ENCODE measurements at places on chromosomes 1 and 21.

DNA sequence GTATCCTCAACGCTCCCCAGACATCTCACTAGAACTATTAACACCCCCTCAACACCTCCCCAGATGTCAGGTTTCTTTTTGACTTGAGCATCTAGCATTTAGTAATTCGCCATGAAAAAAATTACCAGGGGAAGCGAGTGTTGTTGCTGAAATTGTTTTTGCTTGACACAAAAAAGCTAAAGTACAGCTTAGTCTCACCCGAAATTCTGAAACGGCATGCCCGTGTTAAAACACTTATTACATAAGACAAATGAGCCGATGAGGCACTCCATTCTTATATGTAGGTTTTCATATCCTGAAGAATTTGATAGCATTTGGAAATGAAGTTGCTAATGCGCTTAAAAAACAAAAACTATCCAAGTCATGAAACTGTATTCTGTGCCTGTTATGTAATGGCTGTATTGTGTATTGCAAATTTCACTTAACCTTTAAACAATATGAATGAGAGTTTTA lies 1.3 kb upstream of the NRIP1 start:
- DNase-seq = no peak

- DNase-seq = no peak
Measured at GRCh38 chr1:37995751-37996345, 6.0 kb upstream of the SF3A3 start.

GRCh38 chr21:45899317-45900033 lies 82.1 kb upstream of the COL6A1 start:
- DNase-seq = no peak

GRCh38 chr1:202711949-202712635 lies 1.8 kb upstream of the SYT2 start:
- no peak for DNase-seq

- DNase-seq = no peak
Measured at GRCh38 chr1:202130816-202131522, 8.3 kb downstream of the GPR37L1 start.

GRCh38 chr1:168135921-168136708 lies 615 bp downstream of the GPR161 start:
- DNase-seq = no peak

GRCh38 chr1:5994713-5995621 lies 2.7 kb upstream of the NPHP4 start:
- DNase-seq = peak; percentile 44

DNA sequence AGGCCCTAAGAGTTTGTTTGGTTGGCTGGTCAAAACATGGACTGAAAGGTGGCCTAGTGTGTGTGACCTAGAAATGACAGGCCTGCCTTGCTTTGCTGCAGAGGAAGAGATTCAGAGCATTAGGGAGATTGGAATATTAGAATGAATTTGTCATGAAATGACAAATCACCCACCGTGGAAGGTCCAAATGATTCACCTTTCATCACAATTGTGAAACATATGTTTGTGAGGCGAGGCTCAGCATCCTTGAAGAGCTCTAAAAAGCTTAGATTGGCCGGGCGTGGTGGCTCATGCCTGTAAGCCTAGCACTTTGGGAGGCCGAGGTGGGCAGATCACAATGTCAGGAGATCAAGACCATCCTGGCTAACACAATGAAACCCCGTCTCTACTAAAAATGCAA lies 5.5 kb downstream of the LCE1B start:
- no peak for DNase-seq

DNA sequence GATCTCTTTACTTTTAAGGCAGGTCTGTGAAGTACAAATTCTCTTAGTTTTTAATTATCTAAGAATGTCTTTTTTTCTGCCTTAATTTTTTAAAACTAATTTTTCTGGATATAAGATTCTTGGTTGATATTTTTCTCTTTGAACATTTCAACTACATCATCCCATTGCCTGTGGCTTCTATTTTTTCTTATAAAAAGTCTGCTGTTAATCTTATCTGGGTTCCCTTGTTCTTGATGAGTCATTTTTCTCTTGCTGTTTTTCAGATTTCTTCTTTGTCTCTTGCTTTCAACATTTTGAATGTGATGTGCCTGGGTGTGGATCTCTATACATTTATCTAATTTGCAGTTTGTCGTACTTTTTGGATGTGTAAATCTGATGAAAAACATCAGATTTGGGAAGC lies 525.2 kb upstream of the PBX1 start:
- DNase-seq = no peak

GRCh38 chr1:62090016-62090415 lies 104.6 kb upstream of the L1TD1 start:
- DNase-seq = no peak

- no peak for DNase-seq
Measured at GRCh38 chr1:231618609-231619256, 7.9 kb upstream of the DISC1 start.

DNA sequence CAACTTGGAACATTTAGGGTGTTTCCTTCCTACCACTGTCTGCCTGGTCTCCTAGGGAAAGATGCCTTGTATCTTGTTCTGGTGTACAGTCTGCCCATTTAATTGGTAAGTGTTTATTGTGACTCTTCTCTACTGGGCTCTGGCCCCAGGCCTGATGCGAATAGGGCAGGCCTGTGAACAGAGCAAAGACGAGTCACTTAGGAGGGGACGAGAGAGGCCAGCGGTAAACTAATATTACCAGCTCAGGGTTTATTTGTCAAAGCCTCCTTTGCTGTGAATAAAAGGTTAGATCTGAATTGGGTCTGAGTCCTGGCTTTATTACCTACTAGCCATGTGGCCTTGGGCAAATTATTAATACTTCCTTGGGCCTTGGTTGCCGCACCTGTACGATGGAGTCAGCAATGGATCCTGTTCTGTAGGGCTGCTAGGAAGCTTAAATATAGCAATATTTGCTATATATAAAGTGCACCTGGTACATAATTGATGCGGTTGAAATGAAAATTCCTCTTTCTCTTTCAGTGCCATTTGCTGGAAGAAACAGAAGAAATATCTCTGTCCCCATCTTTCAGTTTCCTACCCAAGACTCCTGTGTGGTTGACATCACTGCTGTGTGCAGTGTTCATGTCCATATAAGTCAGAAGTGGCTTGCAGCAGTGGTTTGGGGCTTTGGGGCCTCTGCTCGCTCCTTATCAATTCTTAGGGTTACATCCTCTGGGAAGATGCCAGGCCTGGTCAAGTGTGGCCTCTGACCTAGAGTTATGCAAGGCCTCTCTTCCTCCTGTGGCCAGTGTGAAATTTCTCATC lies 32.4 kb downstream of the MAPKAPK2 start:
- no peak for DNase-seq

GRCh38 chr1:192516776-192517297 lies 58.7 kb upstream of the RGS1 start:
- DNase-seq = peak; percentile 63

GRCh38 chr1:65504263-65504662 lies 83.8 kb downstream of the LEPR start:
- DNase-seq = no peak

DNA sequence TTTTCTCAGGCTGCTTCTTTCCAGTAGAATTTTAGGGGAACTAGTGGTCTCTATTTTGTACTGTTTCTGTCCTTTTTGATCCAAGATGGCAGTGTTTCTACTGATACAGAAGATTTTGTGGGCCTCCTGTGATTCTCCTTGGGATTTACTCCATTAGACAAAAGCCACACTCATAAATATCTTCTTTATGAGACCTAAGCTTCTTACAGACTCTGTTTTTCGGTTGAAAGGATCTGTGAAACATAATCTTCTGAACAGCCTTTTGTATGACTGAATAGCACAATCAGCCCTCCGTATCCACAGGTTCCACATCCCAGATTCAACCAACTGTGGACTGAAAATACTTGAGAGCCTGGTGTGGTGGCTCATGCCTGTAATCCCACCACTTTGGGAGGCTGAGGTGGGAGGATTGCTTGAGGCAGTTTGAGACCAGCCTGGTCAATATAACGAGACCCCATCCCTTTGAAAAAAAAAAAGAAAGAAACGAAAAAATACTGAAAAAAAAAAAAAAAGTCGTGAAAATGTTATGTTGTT lies 10.8 kb upstream of the PSMD4 start:
- no peak for DNase-seq

GRCh38 chr1:12344596-12345349 lies 114.9 kb downstream of the VPS13D start:
- no peak for DNase-seq

DNA sequence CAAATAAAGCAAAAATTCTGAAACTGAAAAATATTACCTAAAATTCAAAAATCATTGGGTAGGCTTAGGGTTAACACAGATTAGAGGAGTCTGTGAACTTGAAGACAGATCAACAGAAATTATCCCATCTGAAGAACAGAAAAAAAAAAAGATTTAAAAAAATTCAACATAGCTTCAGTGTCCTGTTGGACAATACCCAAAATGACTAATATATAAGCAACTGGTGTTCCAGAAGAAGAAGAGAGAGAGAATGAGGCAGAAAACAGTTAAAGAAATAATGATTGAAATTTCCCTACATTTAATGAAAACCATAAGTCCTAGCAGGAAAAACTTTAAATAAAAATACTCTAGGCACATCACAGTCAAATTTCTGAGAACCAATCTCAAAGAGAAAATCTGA lies 31.5 kb downstream of the TMCO1 start:
- no peak for DNase-seq

- no peak for DNase-seq
Measured at GRCh38 chr1:92980732-92981647, 19.7 kb upstream of the DIPK1A start.

DNA sequence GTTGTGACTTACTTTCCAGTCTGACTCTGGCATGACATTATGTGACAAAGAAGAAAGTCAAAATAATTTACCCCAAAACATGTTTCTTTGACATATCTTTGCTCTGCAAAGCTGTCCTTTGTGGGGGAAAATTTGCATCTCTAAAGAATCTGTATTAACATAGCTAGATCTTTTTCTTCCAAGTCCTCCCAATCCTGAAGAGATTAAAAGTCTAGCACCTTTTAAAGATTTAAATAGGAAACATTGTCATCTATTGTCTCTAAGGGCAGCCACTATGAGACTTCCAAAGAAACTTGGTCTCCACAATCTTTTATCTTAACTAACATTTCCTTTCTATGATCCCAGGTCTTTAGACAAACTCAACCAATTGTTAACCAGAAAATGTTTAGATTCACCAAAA lies 16.0 kb downstream of the LRRC3 start:
- DNase-seq = no peak

DNA sequence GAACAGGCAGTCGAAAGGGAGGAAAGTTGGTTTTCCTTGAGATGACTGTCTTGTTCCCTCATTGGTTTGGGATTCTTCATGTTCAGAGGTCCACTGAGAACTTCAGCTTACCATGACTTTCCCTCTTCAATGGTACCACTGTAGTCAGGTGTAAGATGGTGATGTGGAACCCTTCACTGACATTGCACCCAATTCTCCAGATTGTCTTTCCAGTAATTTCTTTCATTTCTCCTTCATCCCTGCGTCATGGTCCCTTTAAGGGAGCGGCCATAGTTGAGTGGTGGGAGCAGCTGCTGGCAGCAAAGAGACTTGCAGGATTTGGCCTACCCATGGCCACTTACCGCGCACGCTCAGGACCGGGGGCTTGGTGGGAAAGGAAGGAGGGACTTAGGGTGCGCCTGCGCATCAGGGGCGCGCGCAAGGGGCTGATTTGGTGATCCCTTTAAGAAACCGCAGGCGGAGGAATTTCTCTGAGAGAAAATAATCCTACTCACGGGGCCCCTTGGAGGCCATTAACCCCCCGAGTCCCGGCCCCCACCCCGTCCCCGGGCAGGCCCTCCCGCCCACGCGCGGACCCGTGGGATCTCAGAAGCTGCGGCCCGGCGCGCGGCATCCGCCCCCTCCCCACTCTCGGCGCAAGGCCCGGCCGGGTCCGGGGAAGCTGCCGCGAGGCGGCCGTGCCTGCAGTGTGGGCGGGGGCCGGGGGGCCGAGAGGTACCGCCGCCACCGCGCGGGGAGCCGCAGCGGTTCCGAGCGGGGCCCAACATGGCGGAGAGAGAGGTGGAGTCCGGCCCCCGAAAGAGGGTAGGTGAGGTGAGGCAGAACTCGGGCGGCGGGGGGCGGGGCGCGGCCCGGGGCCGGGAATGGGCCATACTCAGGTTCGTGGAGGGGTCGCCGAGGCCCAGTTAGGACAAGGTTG lies at the start of gene ZMYM4:
Gene ZMYM4 (plus strand): TSS at position 428 of the 919 bp plus-strand sequence. CDS start 338 bp downstream, at position 766.
- DNase-seq = peak; percentile 94

- no peak for DNase-seq
Measured at GRCh38 chr21:27582246-27582947, 615.5 kb upstream of the ADAMTS5 start.

DNA sequence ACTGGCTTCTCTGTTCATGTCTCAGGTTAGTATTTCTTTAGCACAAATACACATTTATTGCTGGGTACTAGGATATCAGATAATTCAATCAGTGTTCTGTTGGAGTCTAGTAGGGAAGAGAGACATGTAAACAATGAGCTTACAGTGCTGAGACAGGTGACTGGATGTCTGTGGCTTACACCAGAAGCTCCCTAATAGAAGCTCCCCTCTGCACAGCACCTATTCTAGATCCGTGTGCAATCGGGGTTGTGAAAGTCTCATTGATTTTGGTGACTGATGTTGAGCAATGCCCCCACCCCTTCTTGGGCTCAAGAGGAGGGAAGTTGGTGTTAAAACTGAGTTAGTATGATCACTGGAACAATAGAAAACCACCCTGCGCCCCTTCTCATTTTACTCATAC lies 279.2 kb downstream of the RPS6KC1 start:
- DNase-seq = no peak

DNA sequence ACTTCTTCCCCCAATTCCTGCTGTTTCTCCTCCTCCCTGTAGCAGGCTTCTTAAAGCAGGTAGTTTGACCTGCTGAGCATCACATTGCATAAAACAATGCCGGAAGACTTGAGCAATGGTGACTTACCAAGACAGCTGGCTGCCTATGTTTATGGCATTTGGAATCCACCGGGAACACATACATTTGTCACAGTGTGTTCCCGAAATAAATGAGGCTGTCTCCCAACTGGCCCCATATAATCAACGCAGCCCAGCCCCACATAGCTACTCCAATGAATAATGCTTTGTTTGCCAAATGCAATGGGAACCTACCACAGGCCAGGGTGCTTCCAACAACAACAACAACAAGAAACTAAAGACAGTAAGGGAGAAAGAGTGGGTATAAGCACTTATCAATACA lies 186.1 kb upstream of the MAP1LC3C start:
- no peak for DNase-seq

DNA sequence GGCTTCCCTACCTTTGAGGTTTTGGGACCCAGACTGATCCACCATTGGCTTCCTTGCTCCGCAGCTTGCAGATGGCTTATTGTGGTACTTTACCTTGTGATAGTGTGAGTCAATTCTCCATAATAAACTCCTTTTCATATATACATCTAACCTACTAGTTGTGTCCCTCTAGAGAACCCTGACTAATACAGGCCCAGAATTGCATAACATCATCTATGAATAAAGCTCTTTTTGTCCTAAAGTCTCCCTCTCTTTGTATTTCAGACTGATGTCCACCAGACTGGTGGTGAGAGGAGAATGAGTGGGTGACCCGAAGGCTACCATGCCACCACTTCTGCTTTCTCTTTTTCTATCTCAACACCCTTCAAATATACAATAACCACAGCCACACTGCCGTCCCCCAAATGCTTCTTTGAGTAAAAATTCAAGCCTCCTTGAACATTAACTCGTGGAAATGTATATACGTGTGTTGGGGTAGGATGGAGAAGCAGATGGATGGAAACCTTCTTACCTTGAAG lies 265.7 kb downstream of the PTBP2 start:
- no peak for DNase-seq

GRCh38 chr1:4267381-4268261 lies 367.5 kb upstream of the C1orf174 start:
- DNase-seq = peak; percentile 71

Measured in GM18507 (cell line).